Umbilical cord (tissue), 2 donors: ENCODE measurements at places on chromosomes 3 and 15. TPM values are rescaled to one million over a fixed set of nuclear protein-coding genes. Genes with fewer than 3 reads are reported as not detected.

ANKRD63 gene
- not detected for total RNA-seq

- peak; percentile 74 for DNase-seq
Measured at GRCh38 chr15:38886315-38887163, 321.9 kb upstream of the RASGRP1 start.

DNA sequence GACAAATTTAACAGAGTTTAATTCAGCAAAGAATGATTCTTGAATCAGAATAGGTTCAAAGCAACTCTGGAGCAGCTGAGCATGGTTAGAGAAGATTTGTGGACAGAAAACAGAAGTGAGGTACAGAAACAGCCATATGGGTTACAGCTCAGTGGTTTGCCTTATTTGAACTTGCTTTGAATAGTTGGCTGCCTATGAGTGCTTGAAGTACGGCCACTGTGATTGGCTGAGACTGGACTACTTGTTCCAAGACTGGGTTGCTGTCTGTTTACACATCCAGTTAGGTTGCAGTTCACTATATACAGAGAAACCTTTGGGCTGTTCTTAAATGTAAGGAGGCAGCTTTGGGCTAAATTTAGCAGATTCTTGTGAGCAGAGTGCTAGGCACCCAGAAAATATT lies 79.4 kb upstream of the CADPS start:
- no peak for DNase-seq

CD276 gene
- 38.5 TPM for total RNA-seq

DNA sequence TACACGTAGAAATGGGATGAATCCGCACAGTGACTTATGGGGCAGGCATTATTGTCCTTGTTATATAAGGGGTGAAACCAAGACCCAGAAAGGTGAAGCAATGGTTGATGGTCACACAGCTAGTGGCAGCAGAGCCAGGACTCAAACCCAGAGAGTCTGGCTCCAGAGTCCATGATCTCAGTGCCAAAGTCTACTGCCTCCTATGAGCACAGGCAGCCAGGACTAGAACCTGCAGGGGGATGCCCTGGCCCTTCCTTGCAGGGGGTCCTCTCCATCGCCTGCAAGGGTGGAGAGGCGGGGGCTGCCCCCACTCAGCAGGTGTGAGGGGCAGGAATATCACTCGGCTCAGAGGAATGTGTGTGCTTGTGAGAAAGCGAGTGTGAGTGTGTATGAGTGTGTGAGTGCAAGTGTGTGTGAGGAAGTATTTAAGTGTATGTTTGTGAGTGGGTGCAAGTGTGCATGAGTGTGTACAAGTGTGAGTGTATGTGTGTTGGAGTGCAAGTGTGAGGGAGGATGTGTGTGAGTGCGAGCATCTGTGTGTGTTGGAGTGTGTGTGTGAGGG lies 44.7 kb downstream of the UMPS start:
- no peak for DNase-seq

DNA sequence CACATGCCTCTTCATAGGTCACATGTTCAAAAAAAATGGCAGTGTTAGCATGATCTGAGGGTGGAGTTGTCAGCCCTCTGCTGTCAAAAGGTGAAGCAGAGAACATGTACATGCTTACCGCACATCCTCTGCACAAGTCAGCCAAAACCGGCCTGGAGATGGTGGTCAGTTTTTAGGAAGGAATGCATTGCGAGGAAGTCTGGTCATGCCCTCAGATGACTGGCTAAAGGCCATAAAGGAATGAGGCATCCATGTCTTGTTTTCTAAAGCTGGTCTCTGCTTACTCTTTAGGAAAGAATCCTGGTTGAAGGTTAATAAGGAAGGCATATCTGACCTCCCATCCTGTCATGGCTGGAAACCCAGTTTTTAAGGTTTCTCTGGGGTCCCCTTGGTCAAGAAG lies 292.0 kb upstream of the CCDC54 start:
- DNase-seq = no peak

- DNase-seq = no peak
Measured at GRCh38 chr15:31241888-31242522, 84.6 kb upstream of the KLF13 start.

LIPH gene
- 2.2 TPM for total RNA-seq

- DNase-seq = peak; percentile 92
Measured at GRCh38 chr3:195154793-195155535, 116.0 kb downstream of the XXYLT1 start.

GREM1 gene
- 3.6 TPM for total RNA-seq

DNA sequence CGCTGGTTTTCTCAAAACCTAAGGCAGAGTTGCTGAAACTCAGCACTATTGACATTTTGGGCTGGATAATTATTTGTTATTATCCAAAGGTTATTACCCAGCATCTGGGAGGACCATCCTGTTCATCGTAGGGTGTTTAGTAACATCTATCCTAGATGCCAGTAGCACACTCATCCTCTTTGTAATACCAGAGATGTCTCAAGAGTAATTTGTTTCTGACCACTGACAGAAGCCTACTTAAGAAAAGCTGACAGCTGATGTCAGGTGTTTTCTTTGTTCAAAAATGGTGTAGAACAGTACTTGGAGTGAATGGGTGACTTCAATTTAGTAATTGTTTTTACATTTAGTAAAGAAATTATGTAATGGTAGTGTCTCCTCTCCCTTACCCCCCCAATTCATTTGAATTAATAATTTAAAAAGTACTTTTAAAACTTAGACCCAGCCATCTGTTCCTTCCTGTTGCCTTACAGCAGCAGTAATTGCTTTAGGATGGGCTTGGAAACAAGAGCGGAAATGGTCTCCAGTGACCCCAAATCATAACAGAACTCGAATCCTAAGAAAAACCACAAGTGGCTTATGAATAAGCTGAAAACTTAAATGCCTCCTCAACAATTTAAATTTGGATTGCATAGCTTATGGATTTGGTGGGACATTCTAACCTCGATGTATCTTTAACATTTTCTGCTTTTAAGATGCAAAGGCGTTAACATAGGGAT lies 105.4 kb downstream of the PTPRG start:
- DNase-seq = no peak

DNA sequence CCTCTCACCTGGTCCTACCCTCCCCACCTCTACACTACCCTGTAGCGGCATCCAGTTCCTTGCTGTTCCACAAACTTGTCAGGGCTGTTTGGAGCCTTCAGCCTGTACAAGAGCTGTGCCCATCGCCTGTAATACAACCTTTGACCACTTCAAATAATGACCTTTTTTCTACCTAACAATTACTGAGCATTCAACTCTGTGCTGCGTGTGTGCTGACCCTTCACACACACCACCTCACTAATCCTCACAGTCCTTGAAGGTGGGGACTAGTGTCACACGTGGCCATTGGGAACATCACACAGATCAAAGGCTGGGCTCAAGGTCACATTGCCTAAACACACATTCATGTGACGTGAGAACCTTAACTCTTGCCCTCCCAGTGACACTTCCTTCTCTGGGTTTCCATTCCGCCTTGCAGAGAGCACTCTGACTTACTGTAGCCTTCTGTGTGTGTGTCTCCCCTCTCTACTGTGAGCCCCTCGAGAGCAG lies 3.1 kb downstream of the C3orf20 start:
- no peak for DNase-seq

SHC4 gene
- 4.8 TPM for total RNA-seq

DNA sequence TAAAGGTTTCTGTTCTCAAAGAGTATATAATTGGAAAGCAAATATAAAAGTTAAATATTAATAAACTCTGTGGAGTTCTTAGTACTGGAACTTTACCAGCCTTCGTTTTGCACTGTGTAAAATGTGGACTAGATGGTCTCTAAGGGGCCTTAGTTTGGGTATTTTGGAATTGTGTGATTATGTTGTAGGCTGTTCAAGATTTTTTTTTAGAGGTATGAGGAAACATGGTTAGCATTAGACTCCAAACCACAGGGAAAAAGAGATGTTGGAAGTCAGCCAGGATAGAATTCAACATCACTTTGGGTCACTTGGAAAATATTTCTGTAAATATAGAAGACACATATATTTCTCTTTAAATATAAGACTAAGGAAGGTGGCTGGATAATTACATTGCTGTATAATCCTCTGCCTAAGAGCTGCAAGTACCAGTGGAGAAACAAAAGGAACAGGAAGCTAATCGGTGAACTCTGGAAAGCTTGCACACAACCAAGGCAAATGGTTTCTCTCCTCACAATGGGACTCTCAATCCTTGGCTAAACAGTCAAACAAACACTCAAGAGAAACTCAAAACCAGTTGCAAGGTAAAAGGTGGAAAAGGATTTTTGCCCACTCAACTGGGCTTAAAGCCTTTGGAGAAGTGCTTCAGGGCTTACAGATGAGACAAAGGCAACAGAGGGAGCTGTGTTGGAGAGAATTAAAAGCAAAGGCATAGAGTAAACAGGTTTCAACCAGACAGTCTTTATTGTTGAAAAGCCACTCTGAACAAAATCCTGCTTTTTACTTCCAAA lies 141.7 kb downstream of the NR1D2 start:
- peak; percentile 18 for DNase-seq

DNA sequence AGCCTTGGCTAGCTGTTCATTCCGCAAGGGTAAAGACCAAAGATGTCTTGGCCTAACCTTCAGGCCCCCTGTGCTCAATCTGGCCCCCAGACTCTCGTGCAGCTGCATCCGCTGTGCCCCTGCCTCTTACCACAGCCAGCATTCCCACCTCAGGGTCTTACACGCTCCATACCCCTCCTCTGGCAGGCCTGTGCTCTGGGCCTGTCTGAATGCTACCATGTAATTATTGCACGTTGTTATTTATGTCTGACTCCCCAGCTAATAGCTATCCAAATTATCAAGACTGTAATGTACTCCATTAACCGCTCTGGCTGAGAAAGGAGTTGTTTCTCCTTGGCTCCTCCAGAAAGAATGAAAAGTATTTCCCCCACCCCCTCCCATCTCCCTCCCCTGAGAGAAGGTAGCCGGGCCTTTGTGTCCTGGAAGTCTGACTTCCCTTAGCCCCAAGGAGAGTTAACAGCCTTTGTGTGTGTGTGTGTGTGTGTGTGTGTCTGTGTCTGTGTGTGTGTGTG lies 54.5 kb upstream of the UBE2E1 start:
- DNase-seq = peak; percentile 12

DNA sequence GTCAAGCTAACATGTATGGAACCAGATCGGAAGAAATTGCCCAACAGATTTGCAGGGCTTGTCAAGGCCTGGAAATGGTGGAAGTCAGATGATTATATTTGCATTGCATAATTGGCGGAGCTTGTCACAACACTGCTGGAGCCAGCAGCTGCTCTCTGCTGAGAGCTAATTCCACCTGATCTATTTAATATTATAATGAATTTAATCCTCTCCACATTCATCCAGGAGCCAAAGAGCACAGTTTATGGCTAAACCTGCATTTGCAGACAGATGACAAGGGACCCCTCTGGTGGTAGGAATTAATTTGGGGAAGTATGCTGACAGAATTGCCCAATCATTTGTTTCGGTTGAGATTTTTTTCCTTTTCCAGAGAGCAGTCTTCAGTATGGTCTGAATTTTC lies 730.2 kb downstream of the TUSC7 start:
- peak; percentile 20 for DNase-seq
